ENCODE measurements at places on chromosomes 7 and 10. TPM values are rescaled to one million over a fixed set of nuclear protein-coding genes. Genes with fewer than 3 reads are reported as not detected.

DNA sequence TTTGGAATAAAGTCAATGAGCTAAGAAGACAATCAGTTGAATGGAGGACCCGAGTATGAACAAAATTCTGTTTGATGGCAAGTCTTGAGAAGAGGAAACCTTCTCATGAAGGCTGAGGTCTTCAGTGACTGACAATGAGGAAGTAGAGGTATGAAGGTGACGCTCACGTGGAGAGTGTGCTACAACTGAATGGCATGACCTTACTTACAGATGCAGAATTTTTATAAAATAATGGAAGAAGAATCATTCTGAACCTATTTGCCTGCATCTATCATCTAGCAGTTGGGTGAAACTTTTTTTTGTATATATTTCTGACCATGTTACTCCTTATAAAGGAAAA lies 19.4 kb upstream of the SP4 start:
- H3K4me1 ChIP-seq: peaks cover 6% of the 10 kb centered on the region
- H3K4me3 ChIP-seq: no peak overlapping the region
- peaks cover 1% of the 10 kb centered on the region for H3K27me3 ChIP-seq
- no peaks in the 10 kb centered on the region for H3K36me3 ChIP-seq

DNA sequence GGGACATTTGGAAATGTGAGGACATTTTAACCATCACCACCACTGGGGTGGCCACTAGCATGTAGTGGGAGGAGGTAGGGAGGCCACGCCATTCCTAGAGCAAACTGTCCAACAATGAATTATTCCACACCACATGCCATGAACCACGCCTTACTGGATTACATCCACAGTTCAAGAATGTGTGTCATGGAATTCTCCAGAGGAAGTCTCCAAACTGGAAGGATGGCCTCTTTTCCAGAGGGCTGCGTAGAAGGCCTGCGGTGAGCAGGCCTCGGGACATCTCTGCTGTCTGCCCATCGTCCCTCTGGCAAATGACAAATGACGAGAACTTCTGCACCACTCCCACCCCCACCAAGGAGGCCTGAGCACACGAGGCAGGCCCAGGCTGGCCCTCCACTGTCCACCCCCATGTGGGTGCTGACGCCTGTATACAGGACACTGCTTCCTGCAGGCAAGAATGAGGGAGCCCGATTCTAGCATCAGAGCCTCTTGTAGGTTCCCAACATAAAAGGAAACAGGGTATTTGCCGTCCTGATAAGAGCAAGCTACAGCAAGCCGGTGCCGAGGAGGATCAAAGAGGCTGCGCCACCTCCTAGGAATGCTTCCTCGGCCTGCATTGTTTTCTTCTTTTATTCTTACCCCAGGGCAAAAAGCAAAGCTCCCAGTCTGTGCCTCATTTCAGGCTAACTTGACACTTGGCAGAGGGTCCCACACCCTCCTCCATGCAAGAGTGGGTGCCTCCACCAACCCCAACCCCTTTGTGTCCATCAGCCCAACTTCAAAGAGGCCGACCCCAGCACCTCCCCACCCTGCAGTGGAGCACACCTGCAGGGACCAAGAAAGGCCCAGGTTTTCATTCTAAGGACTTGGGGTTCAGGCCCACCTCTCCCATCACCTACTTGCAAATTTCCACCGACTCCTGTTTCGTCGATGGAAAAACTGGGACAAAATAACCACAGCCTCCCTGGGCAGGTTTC lies 23.9 kb downstream of the TNS3 start:
- DNase-seq: no peak
- H3K36me3 ChIP-seq: no peaks in the 10 kb centered on the region
- H3K27ac ChIP-seq: no peak overlapping the region
- H3K4me3 ChIP-seq: no peak overlapping the region
- H3K4me1 ChIP-seq: peaks cover 11% of the 10 kb centered on the region
- peaks cover 3% of the 10 kb centered on the region for H3K27me3 ChIP-seq

Gene VOPP1
- total RNA-seq: 54.2 TPM

DNA sequence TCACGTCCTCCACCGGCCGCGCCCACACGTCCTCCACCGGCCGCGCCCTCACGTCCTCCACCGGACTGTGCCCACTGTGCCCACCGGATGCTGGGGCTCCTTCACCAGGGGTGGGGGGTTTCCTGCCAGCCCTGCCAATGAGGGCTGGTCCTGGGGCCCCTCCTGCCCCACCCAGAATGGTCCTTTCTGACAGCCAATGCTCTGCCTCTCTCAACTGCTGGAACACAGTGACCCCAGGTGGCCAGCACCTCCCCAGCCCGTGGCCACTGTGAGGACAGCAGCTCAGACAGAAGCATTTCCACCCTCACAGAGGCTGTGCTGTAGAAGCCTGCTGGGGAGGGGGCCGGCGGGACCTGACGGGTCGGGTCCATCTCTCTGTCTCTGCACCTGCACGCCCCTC lies 90.1 kb upstream of the DNAAF5 start:
- peaks cover 3% of the 10 kb centered on the region for H3K36me3 ChIP-seq
- peak; percentile 42 for DNase-seq

Gene ABLIM1
- total RNA-seq: 55.9 TPM

Gene ACTL6B
- not detected for total RNA-seq

Gene DNAJB9
- 18.6 TPM for total RNA-seq

Gene HOXA5
- total RNA-seq: 0.59 TPM

- H3K36me3 ChIP-seq: no peaks in the 10 kb centered on the region
- H3K4me1 ChIP-seq: peaks cover 25% of the 10 kb centered on the region
Observed at GRCh38 chr10:78758176-78758575, 310.6 kb upstream of the ZMIZ1 start.

- H3K4me1 ChIP-seq: no peaks in the 10 kb centered on the region
- no peaks in the 10 kb centered on the region for H3K36me3 ChIP-seq
- no peaks in the 10 kb centered on the region for H3K27me3 ChIP-seq
- no peak overlapping the region for H3K27ac ChIP-seq
- no peak overlapping the region for H3K4me3 ChIP-seq
Observed at GRCh38 chr7:144866189-144866588, 30.3 kb upstream of the TPK1 start.

Gene POP7
- 30.6 TPM for total RNA-seq

DNA sequence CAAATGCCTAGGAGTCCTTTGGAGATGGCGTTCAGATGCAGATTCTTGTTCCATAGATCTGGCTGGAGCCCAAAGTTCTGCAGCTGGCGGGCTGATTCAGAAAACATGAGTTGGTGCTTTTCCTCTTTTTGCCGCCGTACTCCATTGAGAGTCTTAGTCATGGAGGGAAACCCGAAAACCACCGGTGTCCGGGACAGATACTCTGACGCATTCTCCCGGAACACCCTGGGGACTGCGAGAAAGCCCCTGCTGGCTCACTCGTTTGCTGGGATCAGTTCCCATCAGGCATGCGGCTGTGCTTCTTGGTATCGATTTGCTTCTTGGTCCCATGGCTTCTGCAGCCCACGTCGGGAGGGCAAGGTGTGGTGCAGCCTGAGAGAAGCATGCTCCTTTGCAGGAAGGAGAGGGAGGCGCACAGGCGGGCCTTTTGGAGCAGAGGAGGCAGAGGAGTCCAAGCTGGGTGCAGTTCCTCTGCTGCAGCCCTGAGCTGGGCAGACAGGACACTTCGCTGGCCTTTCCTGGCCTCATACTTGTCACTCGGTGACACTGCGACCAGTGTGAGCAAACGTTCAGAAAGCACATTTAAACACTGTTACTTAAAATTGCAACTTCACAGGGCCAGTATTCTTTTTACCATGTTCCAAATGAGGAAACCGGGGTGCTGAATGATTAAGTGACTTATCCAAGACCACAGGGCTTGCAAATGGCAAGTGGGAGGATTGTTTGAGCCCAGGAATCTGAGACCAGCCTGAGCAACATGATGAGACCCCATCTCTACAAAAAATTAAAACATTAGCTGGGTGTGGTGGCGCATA lies 30.6 kb upstream of the PFKFB3 start:
- peaks cover 22% of the 10 kb centered on the region for H3K36me3 ChIP-seq
- H3K27ac ChIP-seq: no peak overlapping the region
- H3K27me3 ChIP-seq: peaks cover 7% of the 10 kb centered on the region

Gene EVX1
- 0.51 TPM for total RNA-seq

Gene TEX36
- not detected for total RNA-seq

DNA sequence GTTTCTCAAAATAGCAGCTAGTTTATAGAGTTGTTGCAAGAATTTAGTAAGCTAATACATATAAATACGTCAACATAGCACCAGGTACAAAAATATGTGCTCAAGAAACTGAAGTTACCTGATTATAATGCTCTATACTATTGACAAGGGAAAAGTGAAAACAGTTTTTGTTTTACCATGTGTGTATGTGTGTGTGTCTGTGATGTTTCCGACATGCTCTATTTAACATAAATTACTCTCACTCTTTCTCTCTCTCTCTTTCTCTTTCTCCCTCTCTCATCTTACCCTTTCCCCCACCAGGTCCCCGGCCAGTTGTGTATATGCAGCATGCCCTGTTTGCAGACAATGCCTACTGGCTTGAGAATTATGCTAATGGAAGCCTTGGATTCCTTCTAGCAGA lies 4.3 kb downstream of the LIPN start:
- H3K27ac ChIP-seq: no peak overlapping the region
- no peaks in the 10 kb centered on the region for H3K36me3 ChIP-seq
- H3K27me3 ChIP-seq: no peaks in the 10 kb centered on the region
- H3K4me3 ChIP-seq: no peak overlapping the region
- DNase-seq: no peak

DNA sequence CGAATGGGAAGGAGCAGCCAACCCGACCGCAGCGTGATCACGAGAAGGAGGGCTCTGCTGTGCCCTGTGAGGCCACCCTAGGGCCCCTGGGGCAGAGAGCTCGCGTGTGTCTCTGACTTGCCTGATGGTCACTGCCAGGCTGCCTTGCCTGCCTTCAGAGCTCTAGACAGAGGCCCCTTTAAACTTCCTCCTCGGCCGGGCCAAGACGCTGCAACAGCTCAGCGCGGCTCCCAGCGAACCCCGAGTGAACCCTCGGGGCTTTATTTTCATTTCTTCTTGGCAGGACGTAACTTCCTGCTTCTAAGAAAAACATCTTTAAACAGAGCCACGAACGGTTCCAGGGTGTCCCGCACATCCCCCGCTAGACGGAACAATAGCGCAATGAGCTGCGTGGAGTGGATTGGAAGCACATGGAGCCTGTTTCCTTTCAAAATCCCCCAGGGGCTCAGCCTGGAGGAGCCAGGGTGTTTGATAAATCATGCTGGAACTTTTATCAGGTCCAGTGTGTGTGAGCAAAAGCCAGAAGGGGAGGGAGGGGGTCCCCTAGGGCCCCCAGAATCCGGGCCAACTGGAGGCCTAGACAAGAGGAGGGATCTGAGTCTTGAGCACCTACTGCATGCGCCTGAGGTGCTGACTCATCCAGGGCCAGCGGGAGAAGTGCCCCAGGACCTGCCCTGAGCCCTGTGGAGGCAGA lies 134.1 kb upstream of the GDF10 start:
- peaks cover 2% of the 10 kb centered on the region for H3K27me3 ChIP-seq
- no peak overlapping the region for H3K4me3 ChIP-seq
- no peak for DNase-seq
- H3K27ac ChIP-seq: no peak overlapping the region

Gene ZRANB1
- total RNA-seq: 22.4 TPM

DNA sequence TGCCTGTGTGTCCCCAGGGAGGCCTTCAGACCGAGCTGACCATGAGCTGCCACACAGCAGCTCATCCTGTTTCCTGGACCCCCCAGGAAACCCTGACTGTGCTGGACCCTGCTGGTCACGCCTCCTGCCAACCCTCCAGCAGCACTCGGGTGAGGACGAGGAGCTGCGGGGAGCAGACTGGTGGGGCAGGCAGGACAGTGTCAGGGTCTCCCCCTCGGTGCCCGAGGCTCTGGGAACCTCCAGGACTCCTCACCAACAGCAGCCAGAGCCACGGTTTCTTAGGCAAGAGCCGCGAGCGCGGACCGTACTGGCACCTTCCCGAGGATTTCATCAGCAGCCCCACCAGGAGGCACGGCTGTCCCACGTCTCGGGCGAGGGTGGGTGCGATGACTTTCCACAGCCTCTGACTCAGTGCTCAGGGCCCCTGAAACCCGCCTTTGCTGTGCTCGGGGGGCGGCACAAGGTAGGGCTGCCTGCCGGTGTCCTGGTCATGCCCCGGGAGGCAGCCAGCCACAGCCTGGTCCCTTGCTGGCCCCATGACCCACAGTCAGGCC lies 186.9 kb downstream of the ELFN1 start:
- H3K27me3 ChIP-seq: peaks cover 7% of the 10 kb centered on the region
- H3K4me3 ChIP-seq: no peak overlapping the region
- H3K4me1 ChIP-seq: peaks cover 6% of the 10 kb centered on the region
- no peak overlapping the region for H3K27ac ChIP-seq

DNA sequence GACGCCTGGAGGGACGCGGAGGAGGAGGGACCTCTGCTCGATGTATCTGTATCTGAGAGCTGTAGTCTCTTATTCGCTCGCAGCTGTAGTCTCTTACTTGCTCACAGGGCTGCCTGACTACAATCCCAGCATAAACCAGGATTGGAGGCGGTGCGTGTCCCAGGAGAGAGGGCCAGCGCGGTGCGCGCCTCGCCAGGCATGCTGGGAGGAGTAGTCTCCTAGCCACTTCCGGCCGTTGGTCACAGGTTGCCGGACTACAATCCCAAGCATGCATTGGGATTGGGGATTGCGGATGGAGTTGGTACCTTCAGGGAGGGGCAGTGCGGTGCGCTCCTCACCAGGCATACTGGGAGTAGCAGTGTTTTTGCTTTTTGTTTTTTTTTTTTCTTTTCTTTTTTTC lies 421.7 kb upstream of the NUPR2 start:
- peaks cover 13% of the 10 kb centered on the region for H3K36me3 ChIP-seq
- peaks cover 2% of the 10 kb centered on the region for H3K27me3 ChIP-seq
- no peaks in the 10 kb centered on the region for H3K4me1 ChIP-seq
- no peak overlapping the region for H3K4me3 ChIP-seq

- no peak overlapping the region for H3K4me3 ChIP-seq
- H3K27ac ChIP-seq: no peak overlapping the region
- no peaks in the 10 kb centered on the region for H3K27me3 ChIP-seq
- H3K36me3 ChIP-seq: no peaks in the 10 kb centered on the region
Observed at GRCh38 chr7:35021445-35021844, 15.8 kb downstream of the DPY19L1 start.

- peaks cover 8% of the 10 kb centered on the region for H3K27me3 ChIP-seq
- H3K4me1 ChIP-seq: peaks cover 16% of the 10 kb centered on the region
- H3K27ac ChIP-seq: peak overlapping the region; percentile 83
Observed at GRCh38 chr7:148882841-148883265, 1.2 kb downstream of the EZH2 start.

Gene LIPF
- total RNA-seq: not detected

DNA sequence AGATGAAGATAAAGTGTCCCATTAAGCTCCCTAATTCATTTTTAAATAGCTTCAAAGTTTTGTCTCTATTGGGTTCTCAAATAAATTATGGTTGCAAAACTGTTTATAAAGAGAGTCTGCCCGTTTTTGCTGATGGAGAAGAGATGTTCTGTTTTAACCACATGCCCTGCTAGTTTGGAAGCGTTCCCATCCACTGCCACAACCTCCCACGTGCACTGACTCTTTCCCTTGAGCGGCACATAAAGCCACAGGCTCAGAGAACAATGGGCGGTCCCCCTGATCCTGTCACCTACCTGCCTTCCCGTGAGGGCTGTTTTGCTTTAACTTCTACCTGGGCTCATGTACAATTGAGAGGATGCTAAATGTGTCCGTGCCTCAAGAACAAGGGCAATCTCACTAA lies 65.5 kb downstream of the CPVL start:
- no peaks in the 10 kb centered on the region for H3K27me3 ChIP-seq
- H3K4me3 ChIP-seq: no peak overlapping the region
- H3K36me3 ChIP-seq: no peaks in the 10 kb centered on the region
- H3K27ac ChIP-seq: no peak overlapping the region
